ENCODE measurements at places on chromosomes 6 and 20.

DNA sequence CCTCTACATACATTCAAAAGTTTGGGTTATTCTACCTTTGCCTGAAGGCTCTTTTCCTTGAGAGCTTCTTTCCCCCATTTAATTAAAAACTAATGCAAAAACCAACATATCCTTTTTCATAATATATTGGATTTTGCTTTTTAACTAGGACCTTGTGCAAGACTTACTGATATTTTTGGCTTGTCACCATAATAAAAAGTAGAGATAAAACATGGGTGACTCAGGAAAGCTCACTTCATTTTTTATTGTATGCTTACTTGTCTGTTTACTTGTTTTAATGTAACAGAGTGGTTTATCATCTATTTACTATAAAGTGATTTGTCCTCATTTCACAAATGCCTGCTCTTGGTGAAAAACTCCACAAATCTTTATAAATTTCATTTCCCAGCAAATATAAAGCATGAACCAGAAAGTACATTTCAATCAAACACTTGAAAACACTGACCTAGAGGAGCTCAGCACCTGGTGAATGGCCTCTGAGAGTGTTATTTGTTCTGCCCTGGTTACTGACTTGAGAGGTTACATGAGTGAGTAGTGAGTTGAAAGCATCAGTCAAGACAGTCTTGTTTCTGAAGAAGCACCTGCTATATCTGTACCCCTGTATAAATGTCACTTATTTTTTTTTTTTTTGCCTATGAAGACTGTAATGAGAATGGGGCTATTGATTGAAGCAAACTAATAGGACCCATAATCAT, 20.8 kb downstream of the ADGRG6 start:
- DNase-seq = no peak

GRCh38 chr6:14459315-14459714, 341.7 kb downstream of the CD83 start:
- DNase-seq = no peak

GRCh38 chr6:79250559-79250958, 16.1 kb upstream of the HMGN3 start:
- no peak for DNase-seq

GRCh38 chr6:21327326-21328112, 266.0 kb upstream of the SOX4 start:
- DNase-seq = no peak

All from LHCN-M2 (cell line).